Activated CD4-positive, alpha-beta T cell treated with anti-CD3 and anti-CD28 coated beads for 36 hours (primary cell): ENCODE measurements at places on chromosomes 4 and X. TPM values are rescaled to one million over a fixed set of nuclear protein-coding genes. Genes with fewer than 3 reads are reported as not detected.

DNA sequence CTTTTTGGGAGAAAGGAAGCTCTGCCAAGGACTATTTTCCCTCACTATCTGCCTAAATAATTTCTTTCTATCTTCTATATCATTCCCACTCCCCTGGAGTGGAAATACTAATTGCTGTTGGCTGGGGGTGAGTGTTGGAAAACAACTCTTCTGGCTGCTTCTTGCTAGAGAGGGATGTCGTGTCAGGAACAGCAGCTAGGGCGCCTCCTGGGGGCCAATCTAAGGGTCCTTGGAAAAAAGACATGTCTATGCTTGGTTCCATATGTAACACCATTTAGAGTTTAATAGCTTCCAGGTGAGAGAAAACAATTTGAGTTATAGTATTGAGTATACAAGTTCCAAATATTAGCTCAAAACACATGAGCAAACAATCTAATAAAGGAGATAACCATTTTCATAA, 111.3 kb downstream of the MAGEE1 start:
- no peaks in the 10 kb centered on the region for H3K36me3 ChIP-seq
- H3K4me3 ChIP-seq, result no peak overlapping the region
- no peak for DNase-seq
- no peaks in the 10 kb centered on the region for H3K4me1 ChIP-seq
- H3K27ac ChIP-seq, result no peak overlapping the region

The CYBB gene
- not detected for total RNA-seq

GRCh38 chr4:151668689-151669402, 92.0 kb downstream of the GATB start:
- H3K27me3 ChIP-seq, result no peaks in the 10 kb centered on the region
- H3K4me3 ChIP-seq, result no peak overlapping the region
- no peak overlapping the region for H3K27ac ChIP-seq
- no peak for DNase-seq
- no peaks in the 10 kb centered on the region for H3K36me3 ChIP-seq

- no peaks in the 10 kb centered on the region for H3K4me1 ChIP-seq
- no peak overlapping the region for H3K27ac ChIP-seq
- H3K27me3 ChIP-seq, result peaks cover 22% of the 10 kb centered on the region
- DNase-seq, result no peak
Observed at GRCh38 chr4:138868562-138868961, 147.0 kb upstream of the NOCT start.

DNA sequence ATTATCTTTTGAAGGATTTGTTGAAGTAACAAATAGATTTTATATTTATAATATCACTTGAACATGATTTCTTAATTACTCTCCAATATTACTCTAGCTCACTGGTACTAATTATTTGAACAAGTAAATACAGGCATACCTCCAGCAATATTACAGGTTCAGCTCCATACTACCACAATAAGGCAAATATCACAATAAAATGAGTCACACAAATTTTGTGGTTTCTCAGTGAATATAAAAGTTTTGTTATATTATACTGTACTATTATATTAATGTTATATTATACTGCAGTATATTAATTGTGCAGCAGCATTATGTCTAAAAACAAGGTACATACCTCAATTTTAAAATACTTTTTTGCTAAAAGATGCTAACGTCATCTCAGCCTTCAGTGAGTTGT, 22.4 kb upstream of the IQCM start:
- H3K27ac ChIP-seq, result no peak overlapping the region
- H3K36me3 ChIP-seq, result no peaks in the 10 kb centered on the region
- no peak overlapping the region for H3K4me3 ChIP-seq
- DNase-seq, result no peak
- H3K4me1 ChIP-seq, result no peaks in the 10 kb centered on the region
- H3K27me3 ChIP-seq, result no peaks in the 10 kb centered on the region

DNA sequence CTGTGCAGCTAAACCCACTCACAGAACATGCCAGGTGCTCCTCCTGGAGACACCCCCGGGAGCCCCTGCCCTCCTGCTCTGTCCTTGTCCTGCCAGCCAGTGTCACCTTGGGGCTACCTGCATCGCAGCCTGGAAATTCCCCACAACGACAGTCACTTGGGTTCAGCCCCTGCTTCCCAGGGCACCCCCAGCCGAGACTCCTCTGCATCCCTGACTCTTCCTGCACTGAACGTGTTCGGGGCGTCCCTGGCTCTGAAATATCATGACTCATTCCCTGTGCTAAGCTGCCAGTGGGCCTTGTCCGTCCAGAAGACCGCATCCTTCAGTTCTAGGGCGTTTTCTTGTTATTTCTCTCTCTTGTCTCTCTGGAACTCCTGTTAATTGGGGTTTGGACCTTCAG, 5.8 kb downstream of the CFAP99 start:
- no peak overlapping the region for H3K4me3 ChIP-seq
- DNase-seq, result no peak
- H3K27ac ChIP-seq, result no peak overlapping the region
- peaks cover 16% of the 10 kb centered on the region for H3K27me3 ChIP-seq
- no peaks in the 10 kb centered on the region for H3K36me3 ChIP-seq
- H3K4me1 ChIP-seq, result peaks cover 7% of the 10 kb centered on the region

The AMOT gene
- total RNA-seq, result 1.5 TPM

GRCh38 chr4:8909548-8909947, 37.9 kb upstream of the HMX1 start:
- no peaks in the 10 kb centered on the region for H3K4me1 ChIP-seq
- no peak overlapping the region for H3K27ac ChIP-seq
- no peak for DNase-seq
- H3K4me3 ChIP-seq, result no peak overlapping the region
- no peaks in the 10 kb centered on the region for H3K36me3 ChIP-seq
- H3K27me3 ChIP-seq, result no peaks in the 10 kb centered on the region

- H3K36me3 ChIP-seq, result peaks cover 13% of the 10 kb centered on the region
- H3K27ac ChIP-seq, result no peak overlapping the region
- H3K27me3 ChIP-seq, result no peaks in the 10 kb centered on the region
- no peak overlapping the region for H3K4me3 ChIP-seq
Observed at GRCh38 chrX:9682861-9683260, 82.8 kb downstream of the GPR143 start.

DNA sequence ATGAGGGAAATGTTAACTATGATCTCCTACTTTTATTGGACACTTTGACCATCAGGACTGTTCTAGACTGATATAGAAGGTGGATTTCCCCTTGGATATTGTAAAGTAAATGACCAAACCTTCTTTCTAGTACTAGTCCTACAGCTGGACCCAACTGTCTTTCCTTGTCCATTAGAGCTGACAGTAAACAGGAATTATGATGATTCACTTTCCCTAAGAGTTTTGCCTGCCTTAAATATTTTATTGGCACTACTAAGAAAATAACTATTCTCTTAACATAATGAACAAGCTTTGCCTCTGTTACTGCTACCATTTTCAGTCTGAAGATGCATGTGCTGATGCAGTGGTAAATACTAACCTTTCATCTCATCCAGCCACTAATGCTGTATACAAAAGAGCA, 915.4 kb downstream of the CENPC start:
- H3K4me1 ChIP-seq, result no peaks in the 10 kb centered on the region
- no peaks in the 10 kb centered on the region for H3K27me3 ChIP-seq
- no peak overlapping the region for H3K27ac ChIP-seq
- H3K4me3 ChIP-seq, result no peak overlapping the region
- no peak for DNase-seq
- no peaks in the 10 kb centered on the region for H3K36me3 ChIP-seq

The RAB33A gene
- total RNA-seq, result 24.0 TPM

DNA sequence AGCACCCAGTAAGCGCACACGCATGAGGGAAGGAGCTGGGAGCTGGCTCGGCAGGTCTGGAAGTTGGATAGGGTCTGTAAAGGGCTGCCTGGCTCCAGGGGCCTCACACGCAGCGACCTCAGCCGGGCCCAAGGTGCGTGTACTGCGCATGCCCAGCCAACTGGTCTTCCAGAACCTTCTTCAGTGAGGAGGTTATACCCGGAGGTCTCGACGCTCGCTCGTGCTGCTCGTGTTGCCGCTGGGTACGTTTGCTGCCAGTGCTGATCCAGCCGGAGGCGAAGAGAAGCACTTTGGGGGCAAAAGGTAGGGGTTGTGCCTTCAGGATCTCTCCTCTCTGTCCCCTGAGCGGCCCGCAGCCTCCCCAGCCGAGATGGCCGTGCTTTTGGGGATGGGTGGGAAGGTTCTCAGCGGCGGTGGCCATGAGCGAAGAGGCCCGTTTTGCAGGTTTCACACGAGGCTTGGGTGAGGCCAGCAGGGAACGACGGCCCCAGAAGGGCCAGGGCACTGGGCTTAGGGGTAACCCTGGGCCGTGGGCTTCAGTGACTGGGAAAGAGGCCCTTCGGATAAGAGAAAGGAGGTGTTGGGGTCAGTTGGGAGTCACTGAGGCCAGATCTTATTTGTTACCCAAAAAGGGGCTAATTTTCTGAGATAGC, 3.8 kb upstream of the CXCL9 start:
- no peaks in the 10 kb centered on the region for H3K36me3 ChIP-seq
- no peak overlapping the region for H3K27ac ChIP-seq
- no peak for DNase-seq
- no peak overlapping the region for H3K4me3 ChIP-seq
- H3K4me1 ChIP-seq, result peaks cover 8% of the 10 kb centered on the region

- DNase-seq, result no peak
- no peak overlapping the region for H3K27ac ChIP-seq
- peaks cover 28% of the 10 kb centered on the region for H3K4me1 ChIP-seq
- no peaks in the 10 kb centered on the region for H3K27me3 ChIP-seq
- no peak overlapping the region for H3K4me3 ChIP-seq
Observed at GRCh38 chr4:152187693-152188092, 348.2 kb downstream of the FBXW7 start.

GRCh38 chr4:33841120-33841519, 2403.2 kb downstream of the ARAP2 start:
- H3K36me3 ChIP-seq, result no peaks in the 10 kb centered on the region
- no peak for DNase-seq
- no peak overlapping the region for H3K4me3 ChIP-seq

DNA sequence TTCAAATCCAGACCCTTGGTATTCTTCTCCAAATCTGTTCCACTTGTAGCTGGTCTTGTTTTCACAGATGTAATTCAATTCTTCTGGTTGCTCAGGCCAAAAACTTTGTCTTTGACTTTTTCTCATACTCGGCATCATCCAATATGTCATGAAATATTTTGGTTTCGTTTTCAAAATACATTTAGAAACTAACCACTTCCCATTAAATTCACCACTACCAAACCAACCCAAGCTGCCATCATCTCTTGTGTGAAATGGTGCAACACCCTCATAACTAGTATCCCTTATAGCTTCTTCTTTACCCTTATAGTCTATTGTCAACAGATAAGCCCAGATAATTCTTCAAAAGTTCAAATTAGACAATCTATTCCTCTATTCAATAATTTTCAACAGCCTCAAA, 192.1 kb downstream of the PRR32 start:
- H3K27ac ChIP-seq, result no peak overlapping the region
- no peaks in the 10 kb centered on the region for H3K36me3 ChIP-seq
- no peak for DNase-seq
- no peaks in the 10 kb centered on the region for H3K4me1 ChIP-seq

The HPGDS gene
- not detected for total RNA-seq

The SLC10A4 gene
- total RNA-seq, result not detected

DNA sequence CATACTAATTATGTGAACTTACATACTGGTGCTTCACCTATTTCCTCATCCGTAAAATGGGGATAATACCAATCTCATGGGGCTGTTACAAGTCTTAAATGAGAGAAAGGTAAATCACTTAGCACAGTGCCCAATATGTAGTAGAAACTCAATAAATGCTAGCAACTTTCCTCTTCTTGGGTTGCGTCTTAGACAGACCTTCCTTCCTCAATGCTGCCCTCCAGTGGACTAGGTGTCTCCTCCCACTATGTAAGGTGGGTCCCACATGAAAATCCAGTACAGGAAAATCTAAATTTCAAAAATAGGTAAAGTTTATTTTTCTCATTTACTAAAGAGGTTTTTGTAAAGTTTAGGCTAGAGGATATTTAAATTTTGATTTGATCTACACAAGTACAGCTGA, 20.6 kb downstream of the ZDHHC9 start:
- DNase-seq, result peak; percentile 65
- H3K27me3 ChIP-seq, result no peaks in the 10 kb centered on the region
- peaks cover 13% of the 10 kb centered on the region for H3K36me3 ChIP-seq
- peaks cover 16% of the 10 kb centered on the region for H3K4me1 ChIP-seq
- H3K27ac ChIP-seq, result peak overlapping the region; percentile 81

The AKAP14 gene
- not detected for total RNA-seq

GRCh38 chr4:56689201-56689969, 8.3 kb upstream of the HOPX start:
- H3K4me1 ChIP-seq, result peaks cover under 1% of the 10 kb centered on the region
- peaks cover 12% of the 10 kb centered on the region for H3K27me3 ChIP-seq
- H3K36me3 ChIP-seq, result no peaks in the 10 kb centered on the region
- H3K4me3 ChIP-seq, result no peak overlapping the region
- H3K27ac ChIP-seq, result no peak overlapping the region

GRCh38 chr4:31518796-31519250, 798.7 kb downstream of the PCDH7 start:
- H3K27ac ChIP-seq, result no peak overlapping the region
- no peaks in the 10 kb centered on the region for H3K27me3 ChIP-seq
- DNase-seq, result no peak
- H3K4me1 ChIP-seq, result no peaks in the 10 kb centered on the region

The KLB gene
- not detected for total RNA-seq

- H3K27ac ChIP-seq, result no peak overlapping the region
- DNase-seq, result no peak
- no peak overlapping the region for H3K4me3 ChIP-seq
- no peaks in the 10 kb centered on the region for H3K36me3 ChIP-seq
- no peaks in the 10 kb centered on the region for H3K4me1 ChIP-seq
- no peaks in the 10 kb centered on the region for H3K27me3 ChIP-seq
Observed at GRCh38 chr4:23697001-23697528, 192.8 kb downstream of the PPARGC1A start.

DNA sequence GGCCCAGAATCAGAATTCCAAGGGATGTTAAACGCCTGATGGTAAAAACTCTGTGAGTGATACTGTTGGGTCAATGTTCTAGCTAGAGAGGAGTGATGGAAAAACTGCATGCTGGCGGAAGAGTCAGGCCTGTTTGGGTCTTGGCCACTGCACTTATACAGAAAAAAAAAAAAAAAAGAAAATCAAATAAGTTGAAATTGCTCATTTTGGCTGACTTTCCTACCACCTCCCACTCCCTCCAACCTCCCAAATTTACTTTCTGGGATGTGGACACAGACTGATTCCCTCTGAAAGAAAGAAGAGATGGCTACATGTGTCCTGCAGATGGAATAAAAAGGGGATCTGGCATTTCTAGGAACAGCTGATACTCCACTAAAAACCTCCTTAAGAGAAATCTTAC, 234.1 kb upstream of the GIMD1 start:
- no peaks in the 10 kb centered on the region for H3K27me3 ChIP-seq
- DNase-seq, result no peak
- no peak overlapping the region for H3K27ac ChIP-seq
- H3K36me3 ChIP-seq, result no peaks in the 10 kb centered on the region
- H3K4me1 ChIP-seq, result no peaks in the 10 kb centered on the region
- no peak overlapping the region for H3K4me3 ChIP-seq

The GALNT7 gene
- total RNA-seq, result 15.1 TPM

The PFKFB1 gene
- 0.55 TPM for total RNA-seq

The AFM gene
- total RNA-seq, result not detected

- H3K36me3 ChIP-seq, result peaks cover 7% of the 10 kb centered on the region
- no peak for DNase-seq
- H3K27me3 ChIP-seq, result no peaks in the 10 kb centered on the region
- no peak overlapping the region for H3K27ac ChIP-seq
- H3K4me3 ChIP-seq, result no peak overlapping the region
- no peaks in the 10 kb centered on the region for H3K4me1 ChIP-seq
Observed at GRCh38 chrX:149610511-149610910, 15.4 kb upstream of the HSFX2 start.
